Activated CD8-positive, alpha-beta memory T cell treated with anti-CD3 and anti-CD28 coated beads for 48 hours (primary cell): ENCODE measurements at places on chromosomes 5 and 9.

GRCh38 chr9:128163523-128164306 is 3.6 kb downstream of the BBLN start:
- no peak for DNase-seq

GRCh38 chr5:170057311-170057710 is 48.4 kb upstream of the FOXI1 start:
- DNase-seq = no peak

DNA sequence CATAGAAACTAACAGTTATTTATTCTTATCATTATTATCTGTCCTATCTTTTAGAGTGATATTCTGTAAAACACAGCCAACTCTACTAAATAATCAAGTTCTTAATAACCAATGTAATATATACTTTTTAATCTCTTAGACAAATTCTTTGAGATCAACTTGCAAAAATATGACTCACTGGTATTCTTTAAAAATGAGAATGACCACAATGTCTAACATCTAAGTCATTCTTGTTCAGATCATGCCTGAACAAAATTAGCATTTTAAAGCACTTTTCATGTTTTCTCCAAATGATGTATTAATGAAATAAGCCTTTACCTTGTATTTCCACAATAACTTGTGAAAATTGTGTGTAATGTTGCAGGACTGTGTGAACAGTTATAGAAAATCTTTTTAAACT is 356.9 kb upstream of the RGMB start:
- DNase-seq = no peak

GRCh38 chr5:78006449-78006848 is 230.3 kb upstream of the TBCA start:
- DNase-seq = no peak

DNA sequence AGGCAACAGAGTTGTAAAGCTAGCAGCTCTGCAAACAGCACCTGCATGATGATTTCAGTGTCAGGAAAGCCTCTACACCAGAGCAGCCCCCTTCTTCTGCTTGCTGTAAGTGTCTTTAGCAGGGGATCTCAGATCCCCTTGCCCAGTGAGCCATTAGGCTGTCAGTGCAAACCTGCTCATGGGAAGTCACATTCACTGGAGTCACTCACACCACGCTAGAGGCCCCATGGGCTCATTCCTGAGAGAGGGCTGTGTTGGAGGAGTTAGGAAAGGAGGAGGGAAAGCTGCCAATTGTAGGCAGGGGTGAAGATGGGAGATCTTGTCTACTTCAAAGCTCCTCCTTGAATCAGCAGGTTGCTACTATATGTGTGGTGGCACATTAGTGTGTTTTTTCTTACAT is 275.2 kb downstream of the SMARCA2 start:
- no peak for DNase-seq

DNA sequence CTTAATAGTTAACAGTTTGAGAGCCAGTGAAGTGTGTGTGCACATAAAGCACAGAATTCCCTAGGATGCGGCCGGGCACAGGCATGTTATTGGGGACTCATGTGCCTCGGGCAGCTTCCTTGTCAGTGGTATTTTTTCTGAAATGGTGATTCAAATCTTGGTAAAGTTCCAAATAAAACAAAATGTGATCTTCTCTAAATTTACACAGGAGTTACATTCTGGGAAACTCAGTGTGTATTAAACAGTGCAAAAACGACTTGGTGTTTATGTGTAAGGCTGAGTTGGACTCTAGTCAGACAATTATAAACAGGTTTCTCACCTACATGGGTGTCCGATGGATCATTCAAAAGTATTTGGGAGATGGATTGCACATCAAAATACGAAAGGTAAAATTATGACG is 48.9 kb downstream of the BOD1 start:
- DNase-seq = no peak

DNA sequence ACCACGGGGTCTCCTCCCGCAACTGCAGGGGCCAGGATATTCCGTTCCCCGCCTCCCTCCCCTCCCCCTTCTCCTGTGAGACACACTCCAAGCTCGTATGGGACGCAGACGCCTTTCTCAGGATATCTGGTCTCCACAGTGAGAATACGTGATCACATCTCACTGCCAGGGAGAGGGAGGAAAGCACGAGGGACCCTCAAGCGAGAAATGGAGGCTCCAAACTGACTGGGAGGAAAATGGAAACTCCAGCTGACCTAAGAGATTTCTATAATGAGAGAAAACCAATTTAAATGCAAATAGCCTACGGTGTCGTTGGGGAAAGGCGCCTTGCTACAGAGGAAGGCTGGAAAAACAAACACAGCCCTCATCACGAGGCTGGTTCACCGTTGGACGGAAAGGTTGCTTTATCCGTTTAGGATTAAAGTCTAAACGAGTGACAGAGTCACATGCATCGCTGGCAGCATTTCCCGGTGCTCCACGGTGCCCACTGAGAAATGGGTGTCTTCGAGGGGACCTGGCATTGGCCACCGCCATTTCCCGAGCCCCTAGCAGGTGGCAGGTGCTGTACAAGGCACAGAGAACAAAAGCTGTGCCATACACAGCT is 116.9 kb upstream of the CPEB4 start:
- no peak for DNase-seq
